Fibroblast of the aortic adventitia (primary cell): ENCODE measurements at places on chromosomes 5 and 9.

- DNase-seq: peak; percentile 80
These were observed 5.4 kb downstream of the MRPS27 start for GRCh38 chr5:72314571-72315172.

- DNase-seq: peak; percentile 45
These were observed 67.8 kb downstream of the NIPSNAP3B start for GRCh38 chr9:104831681-104832080.

DNA sequence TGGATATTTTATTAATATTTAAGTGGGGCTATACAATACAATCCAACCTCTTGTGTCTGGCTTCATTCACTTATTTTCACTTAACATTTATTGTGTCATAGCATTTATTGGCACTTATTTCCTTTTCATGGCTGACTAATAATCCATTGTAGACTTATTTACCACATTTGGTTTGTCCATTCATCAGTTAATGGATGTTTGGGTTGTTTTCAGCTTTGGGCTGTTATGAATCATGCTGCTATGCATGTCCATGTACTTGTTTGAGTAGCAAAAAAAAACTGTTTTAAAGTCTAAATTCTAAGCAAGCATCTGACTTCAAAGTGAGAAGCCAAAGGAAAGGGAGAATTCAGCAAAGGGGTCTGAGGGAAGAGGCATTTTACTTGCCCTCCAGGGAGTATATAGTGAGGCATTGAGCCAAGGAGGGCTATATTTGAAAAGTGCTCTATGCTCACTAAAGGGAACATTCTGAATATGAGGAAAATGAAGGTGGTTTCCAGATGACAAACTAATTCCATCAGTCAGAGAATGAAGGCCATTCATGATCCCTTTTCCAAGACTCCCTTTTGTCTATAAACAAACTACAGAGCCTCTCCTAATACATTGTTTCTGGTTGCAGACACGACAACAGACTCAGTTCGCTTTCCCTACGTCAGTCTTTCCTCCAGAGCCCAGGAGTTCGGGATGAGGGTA, 532.8 kb upstream of the KLF4 start:
- no peak for DNase-seq

DNA sequence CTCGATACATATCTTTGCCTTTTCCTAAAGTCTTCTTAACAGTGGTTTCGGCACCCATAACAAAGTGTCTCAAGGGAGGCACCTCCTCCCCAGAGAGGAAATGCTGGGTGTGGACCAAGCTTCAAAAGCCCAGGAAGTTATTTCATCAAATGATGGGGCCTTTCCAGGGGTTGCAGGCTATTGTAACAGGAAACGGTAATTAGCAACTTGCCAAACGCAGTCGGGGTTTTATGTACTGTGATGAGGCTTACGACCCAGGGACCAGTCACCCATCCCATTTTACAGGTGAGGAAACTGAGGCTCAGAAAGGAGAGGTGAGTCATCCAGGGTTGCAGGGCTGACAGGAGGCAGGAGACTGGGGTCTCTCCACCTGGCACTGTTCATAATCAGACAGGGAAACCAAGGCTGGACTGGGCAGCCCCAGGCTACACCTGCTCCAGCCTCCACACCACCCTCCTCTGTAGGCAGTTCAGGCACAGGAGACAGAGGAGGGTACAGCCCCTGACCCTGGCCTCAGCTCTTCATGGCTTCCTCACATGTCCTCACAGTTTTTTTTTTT, 30.0 kb upstream of the SUSD3 start:
- no peak for DNase-seq

GRCh38 chr5:161847941-161848391, at the start of gene GABRA1:
TSS of gene GABRA1 (plus strand) at chr5:161848120. CDS start at chr5:161850811, 2,691 bp downstream.
- no peak for DNase-seq

GRCh38 chr9:127613583-127613954, 1.5 kb downstream of the STXBP1 start:
- DNase-seq: peak; percentile 20

- DNase-seq: peak; percentile 41
These were observed 73.0 kb upstream of the SMIM23 start for GRCh38 chr5:171712616-171713015.

- no peak for DNase-seq
These were observed 906.3 kb upstream of the DMAC1 start for GRCh38 chr9:8705861-8706260.

DNA sequence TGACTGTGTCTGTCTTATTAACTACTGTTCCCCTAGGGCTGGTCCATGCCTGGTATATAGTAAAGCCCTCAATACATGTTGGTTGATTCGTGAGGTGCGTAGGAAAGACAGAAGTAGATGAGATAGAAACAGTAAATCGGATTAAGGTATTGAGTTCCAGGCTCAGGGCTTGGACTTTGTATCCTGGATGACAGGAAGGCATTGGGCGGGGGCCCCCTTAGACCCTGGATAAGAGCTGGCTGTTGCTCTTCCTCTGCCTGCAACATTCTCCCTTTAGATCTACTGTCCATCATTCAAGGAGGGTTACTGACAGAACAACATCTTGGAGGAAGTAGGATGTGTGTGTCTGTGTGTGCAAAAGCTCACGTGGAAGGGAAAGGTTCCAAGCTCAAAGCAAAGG, 31.2 kb upstream of the CTNNA1 start:
- no peak for DNase-seq

DNA sequence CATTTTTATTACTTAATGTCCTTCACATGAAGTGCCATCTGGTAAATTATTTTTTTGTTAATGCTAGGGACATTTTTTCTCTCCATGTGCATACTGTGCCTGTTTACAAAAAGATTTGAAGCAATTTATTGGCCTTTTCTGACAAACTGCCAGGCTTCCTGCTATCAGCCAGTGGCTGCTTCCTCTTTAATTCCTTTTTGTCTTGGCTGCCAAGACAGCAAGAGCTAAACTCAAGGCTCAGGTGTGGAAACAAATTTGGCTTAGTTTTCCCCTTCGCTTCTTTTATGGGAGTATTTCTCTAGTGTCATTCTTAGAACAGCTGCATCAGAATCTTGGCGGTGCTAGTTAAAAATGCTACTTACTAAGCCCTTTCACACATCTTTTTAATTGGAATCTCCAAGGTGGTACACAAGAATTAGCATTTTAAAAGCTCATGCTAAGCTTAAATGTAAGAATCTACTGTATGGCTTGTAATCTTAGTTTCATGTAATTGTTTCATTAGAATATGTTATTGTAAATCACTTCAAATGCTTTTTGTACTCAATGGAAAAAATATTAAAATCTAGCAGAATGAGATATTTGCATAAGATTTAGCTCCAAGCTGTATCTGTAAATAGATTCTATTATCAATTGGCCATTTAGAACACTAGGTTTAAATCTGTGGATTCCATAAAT, 134.2 kb upstream of the RASGRF2 start:
- peak; percentile 4 for DNase-seq

DNA sequence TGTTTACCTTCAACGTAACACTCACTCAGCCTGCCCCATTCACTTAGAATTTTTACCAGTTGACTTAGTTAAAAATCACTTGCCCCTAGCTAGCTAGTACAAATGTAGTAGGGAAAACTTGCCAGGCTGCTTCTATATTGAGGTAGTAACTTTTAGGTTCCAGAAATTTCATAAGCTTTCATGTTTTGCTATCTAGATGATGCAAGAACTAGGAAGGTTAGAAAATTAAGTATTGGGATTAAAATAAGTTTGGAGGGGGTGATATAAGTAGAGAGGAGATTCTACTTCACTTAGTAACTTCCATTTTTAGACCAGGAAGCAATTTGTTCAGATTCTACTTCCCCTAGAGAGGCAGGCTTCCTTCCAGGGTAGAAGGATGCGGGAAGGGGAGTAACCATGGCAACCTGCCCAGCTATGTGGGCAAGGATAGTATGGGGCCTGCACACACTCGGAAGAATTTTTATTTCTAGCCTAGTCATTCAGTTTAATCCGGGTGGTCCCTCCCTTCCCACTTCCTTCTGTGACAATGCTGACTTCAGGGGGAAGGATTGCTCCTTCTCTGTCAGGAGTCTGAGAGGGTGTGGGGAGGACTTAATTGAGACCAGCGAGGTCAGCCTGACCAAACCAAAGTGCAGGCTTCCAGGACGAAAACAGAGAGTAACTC, 4.2 kb downstream of the DAB2 start:
- DNase-seq: peak; percentile 92

DNA sequence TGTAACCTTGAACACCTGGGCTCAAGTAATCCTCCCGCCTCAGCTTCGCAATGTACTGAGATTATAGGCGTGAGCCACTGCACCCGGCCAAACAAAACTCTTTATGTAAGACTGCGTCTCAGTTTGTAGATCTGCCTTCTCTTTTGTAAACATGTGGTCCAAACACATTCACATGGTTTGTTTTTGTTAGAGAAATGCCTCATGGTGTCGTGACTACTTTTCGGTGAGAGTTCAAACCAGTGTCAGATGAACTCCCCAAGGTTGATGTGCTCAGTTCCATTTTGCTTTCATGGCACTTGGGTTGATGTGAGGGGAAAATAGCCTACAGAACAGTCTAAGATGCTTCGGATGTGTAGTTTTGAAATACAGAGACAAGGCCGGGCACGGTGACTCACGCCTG, 231.6 kb downstream of the GOLPH3 start:
- DNase-seq: no peak

GRCh38 chr5:156036640-156037039, 290.3 kb upstream of the SGCD start:
- DNase-seq: no peak

DNA sequence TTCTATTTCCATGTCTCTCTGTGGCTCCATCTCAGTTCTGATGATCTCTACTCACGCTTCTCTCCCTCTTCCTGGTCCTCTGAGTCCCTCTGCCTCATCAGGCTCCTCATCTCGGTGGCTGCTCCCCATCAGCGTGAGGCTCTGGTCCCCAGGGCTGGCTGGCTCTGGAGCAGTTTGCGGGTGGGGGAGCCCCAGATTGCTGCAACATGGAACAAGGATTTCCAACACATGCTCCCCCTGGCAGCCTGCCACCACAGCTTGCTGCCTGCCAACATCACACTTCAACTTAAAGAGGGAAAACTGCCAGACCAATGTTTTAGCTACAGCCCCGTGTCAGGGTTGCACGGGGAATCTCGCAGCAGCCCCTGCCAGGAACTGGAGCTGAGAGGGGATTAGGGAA, 77.2 kb upstream of the NEK6 start:
- peak; percentile 53 for DNase-seq
